Spleen (tissue), 13 donors: ENCODE measurements at places on chromosomes 2 and 18. TPM values are rescaled to one million over a fixed set of nuclear protein-coding genes. Genes with fewer than 3 reads are reported as not detected.

- no peaks in the 10 kb centered on the region for H3K36me3 ChIP-seq
- DNase-seq = no peak
- H3K4me1 ChIP-seq = no peaks in the 10 kb centered on the region
These were observed 45.0 kb downstream of the METTL4 start for GRCh38 chr18:2526329-2526728.

- no peaks in the 10 kb centered on the region for H3K36me3 ChIP-seq
- H3K4me3 ChIP-seq = no peak overlapping the region
- H3K27me3 ChIP-seq = no peaks in the 10 kb centered on the region
- H3K27ac ChIP-seq = no peak overlapping the region
These were observed 1208.6 kb upstream of the ZEB2 start for GRCh38 chr2:145728511-145728910.

- no peak overlapping the region for H3K4me3 ChIP-seq
- no peaks in the 10 kb centered on the region for H3K36me3 ChIP-seq
- H3K27ac ChIP-seq = no peak overlapping the region
- DNase-seq = no peak
- H3K27me3 ChIP-seq = no peaks in the 10 kb centered on the region
These were observed 57.2 kb downstream of the LRRTM1 start for GRCh38 chr2:80247339-80247738.

- H3K27me3 ChIP-seq = no peaks in the 10 kb centered on the region
- DNase-seq = no peak
- no peak overlapping the region for H3K4me3 ChIP-seq
These were observed 325.9 kb downstream of the FSIP2 start for GRCh38 chr2:186064507-186064906.

DNA sequence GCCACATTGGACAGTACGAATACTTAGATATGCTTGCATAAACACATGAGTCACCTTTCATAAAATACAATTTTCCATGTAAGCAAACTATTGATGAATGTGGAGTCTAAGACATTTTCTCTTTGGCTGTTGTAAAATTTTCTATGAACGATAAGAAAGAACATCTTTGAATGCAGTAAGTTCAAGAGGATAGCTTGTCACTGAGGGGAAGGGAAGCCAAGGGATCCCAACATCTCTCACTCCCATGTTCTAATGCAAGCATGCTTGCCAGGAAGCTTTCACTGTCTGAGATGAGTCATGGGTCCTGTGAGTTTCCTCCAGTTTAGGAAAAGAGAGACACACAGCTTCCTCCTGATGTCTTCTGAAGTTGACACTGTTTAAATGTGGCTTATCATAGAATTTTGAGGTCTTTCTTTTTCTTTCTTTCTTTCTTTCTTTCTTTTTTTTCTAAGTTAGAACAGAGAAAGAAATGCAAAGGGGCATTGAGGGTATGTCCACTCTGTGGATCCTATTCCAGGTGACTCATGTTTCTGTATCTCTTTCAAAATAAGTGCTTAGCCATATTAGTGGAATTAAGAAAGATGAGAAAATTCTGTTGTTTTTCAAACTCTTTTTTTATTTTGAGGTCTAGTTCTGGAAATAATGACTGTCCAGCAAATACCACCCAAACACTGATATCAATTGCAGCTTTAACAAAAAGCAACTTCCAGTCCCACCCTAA, 146.6 kb downstream of the RDH14 start:
- H3K36me3 ChIP-seq = no peaks in the 10 kb centered on the region
- H3K4me3 ChIP-seq = no peak overlapping the region
- H3K27me3 ChIP-seq = no peaks in the 10 kb centered on the region
- H3K4me1 ChIP-seq = no peaks in the 10 kb centered on the region

GRCh38 chr2:11616851-11617415, 53.1 kb downstream of the NTSR2 start:
- no peak overlapping the region for H3K27ac ChIP-seq
- H3K36me3 ChIP-seq = no peaks in the 10 kb centered on the region
- no peaks in the 10 kb centered on the region for H3K4me1 ChIP-seq
- H3K4me3 ChIP-seq = no peak overlapping the region
- H3K27me3 ChIP-seq = no peaks in the 10 kb centered on the region

DNA sequence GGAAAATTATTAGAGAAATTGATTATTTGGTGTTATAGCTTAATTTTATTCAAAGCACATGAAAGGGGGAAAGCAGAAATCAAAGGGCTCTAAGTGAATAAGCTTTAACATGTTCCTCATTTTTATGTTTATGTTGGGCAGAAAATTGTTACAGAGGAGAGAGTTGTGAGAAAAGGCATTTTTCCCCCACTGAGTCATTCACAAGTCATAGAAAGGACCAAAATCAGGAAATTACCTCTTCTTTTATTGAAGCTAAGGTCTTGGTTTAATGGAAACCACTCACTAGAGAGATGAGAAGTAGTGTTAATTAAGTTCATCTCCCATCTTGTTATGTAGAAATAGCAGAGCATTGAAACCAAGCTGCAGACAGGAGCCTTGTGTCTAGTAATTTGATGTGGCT, 175.3 kb upstream of the THUMPD2 start:
- no peak for DNase-seq
- no peaks in the 10 kb centered on the region for H3K27me3 ChIP-seq
- no peak overlapping the region for H3K4me3 ChIP-seq
- H3K27ac ChIP-seq = no peak overlapping the region
- no peaks in the 10 kb centered on the region for H3K4me1 ChIP-seq

GRCh38 chr2:172735582-172736423, at the start of gene RAPGEF4:
RAPGEF4 (plus strand) TSS chr2:172735845; CDS start chr2:172735984, 139 bp downstream.
- H3K4me3 ChIP-seq = peak within 1 kb of the TSS; percentile 42
- H3K4me1 ChIP-seq = peaks cover 18% of the 10 kb centered on the region
- no peaks in the 10 kb centered on the region for H3K27me3 ChIP-seq

GRCh38 chr2:158060835-158061435, 40.7 kb upstream of the UPP2 start:
- no peak for DNase-seq
- no peaks in the 10 kb centered on the region for H3K27me3 ChIP-seq
- H3K4me3 ChIP-seq = no peak overlapping the region

- DNase-seq = peak; percentile 80
- H3K4me1 ChIP-seq = peaks cover 98% of the 10 kb centered on the region
- no peak overlapping the region for H3K4me3 ChIP-seq
- peak overlapping the region; percentile 98 for H3K27ac ChIP-seq
These were observed 70.4 kb downstream of the LRRFIP1 start for GRCh38 chr2:237697586-237698357.

- no peaks in the 10 kb centered on the region for H3K36me3 ChIP-seq
- H3K4me3 ChIP-seq = no peak overlapping the region
- H3K27ac ChIP-seq = no peak overlapping the region
These were observed 59.5 kb downstream of the LRRTM1 start for GRCh38 chr2:80244905-80245584.

Gene TNS1
- total RNA-seq = 273 TPM

Gene ZFAND2B
- 49.8 TPM for total RNA-seq

Gene ALPP
- total RNA-seq = not detected

Gene AKAIN1
- total RNA-seq = not detected

Gene ITGB6
- not detected for total RNA-seq
